ENCODE measurements at places on chromosomes 2 and 18.

- no peak for DNase-seq
Measured at GRCh38 chr2:149027590-149028250, 10.8 kb upstream of the LYPD6B start.

DNA sequence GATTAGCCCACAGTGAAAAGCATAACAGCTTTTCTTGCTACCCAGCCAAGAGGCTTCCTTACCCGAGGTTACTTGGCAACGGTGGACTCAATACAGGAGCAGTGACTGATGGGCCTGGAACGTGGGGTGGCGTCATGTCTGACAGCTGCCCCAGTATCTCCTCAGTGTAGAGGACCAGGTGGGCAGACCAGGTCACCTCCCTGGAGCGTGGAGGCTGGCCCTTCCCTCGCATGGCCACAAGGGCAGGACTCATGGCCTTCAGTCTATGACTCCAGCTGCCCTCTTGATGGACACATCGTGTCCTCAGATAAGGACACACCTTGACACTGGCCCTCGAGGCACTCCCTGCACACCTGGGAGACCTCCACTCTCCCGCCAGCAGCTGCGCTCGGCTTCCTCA lies 6.4 kb downstream of the ASPRV1 start:
- no peak for DNase-seq

- no peak for DNase-seq
Measured at GRCh38 chr2:23901966-23902846, 24.7 kb downstream of the ATAD2B start.

DNA sequence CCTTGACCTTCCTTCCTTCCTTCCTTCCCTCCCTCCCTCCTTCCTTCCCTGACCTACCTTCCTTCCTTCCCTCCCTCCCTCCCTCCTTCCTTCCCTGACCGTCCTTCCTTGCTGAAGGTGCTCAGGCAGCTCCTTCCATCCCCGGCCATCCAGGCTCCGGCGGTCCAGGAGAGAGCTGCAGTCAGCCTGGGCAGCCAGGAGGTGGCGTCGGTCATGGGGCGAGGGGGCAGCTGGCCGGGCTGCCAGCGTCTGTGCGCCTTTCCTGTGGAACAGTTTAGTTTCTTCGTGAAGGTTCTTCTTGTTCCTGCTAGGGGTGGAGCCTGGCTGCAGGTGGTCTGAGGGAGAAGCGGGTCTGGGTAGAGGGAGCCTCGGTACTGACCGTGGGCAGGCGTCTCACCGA lies 15.7 kb downstream of the GPR35 start:
- no peak for DNase-seq

GRCh38 chr2:53660886-53661285 lies 106.7 kb upstream of the CHAC2 start:
- no peak for DNase-seq

DNA sequence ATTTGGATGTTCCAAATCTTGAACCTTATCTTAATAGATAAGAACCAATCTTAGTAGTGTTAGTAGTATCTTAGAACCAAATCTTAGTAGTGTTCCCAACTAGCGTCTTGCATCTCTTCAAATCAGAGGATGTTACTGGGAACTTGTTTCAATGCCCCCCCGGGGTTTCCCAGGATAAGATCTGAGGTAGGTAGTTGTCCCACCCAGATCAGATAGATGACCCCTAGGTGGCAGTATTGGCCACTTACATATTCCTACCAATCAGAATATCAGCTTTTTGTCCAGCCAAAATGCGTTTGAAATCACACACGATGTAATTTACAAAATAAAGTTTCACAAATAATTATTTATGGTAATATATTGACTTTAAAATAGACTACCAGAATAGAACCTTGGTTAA lies 314.8 kb downstream of the MBD2 start:
- no peak for DNase-seq

DNA sequence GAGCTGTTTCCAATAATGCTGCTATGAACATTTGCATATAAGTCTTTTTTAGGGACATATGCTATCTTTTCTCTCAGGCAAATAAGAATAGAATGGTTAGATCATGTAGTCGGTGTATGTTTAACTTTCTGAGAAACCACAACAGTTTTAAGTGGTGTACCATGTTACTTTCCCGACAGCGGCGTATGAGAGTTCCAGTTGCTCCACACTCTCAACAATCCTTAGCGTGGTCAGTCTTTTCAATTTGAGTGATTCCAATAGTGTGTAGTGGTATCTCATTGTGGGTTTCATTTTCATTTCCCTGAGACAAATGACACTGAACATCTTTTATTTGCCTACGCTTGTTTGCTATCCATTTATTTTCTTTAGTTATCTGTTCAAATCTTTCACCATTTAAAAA lies 149.5 kb downstream of the ACOXL start:
- no peak for DNase-seq

DNA sequence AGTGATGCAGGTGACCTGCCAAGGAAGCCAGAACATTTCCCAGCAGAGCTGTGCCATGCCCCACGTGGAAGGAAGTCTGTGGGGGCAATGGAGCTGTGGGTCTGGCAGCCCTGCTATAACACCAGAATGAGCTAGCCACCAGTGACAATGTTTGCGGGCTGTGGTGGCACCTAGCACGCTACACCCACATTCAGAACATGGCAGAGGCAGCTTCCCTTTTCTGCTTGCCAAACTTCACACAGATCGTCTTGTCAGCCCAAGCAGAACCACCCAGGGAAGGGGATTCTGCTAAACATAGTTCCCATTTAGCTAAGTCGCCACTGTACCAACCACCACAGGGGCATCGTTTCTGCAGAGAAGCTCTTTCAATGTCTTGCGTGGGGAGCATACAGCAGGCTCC lies 27.0 kb upstream of the CCDC93 start:
- no peak for DNase-seq

DNA sequence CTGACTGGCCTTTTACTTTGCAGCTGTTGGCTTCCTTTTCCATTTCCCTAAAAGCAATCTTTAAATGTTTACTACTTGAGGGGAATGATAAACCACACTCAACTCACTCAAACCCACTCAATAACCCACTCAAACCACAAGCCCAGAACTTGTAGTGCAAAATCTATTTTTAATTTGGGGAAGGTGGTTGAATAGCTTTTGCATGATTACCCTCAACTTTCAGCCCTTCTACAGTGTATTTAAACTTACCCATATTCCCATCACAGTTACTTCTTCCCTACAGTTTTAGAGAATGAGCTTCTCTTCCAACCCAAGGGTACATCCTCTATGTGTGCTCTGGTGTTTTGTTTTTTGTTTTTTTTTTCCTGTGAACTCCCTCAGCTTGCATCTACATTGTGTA lies 636.1 kb downstream of the TDRD15 start:
- no peak for DNase-seq

GRCh38 chr2:66717973-66718372 lies 283.0 kb downstream of the MEIS1 start:
- no peak for DNase-seq

- no peak for DNase-seq
Measured at GRCh38 chr2:176104316-176105077, 2.6 kb upstream of the HOXD11 start.

DNA sequence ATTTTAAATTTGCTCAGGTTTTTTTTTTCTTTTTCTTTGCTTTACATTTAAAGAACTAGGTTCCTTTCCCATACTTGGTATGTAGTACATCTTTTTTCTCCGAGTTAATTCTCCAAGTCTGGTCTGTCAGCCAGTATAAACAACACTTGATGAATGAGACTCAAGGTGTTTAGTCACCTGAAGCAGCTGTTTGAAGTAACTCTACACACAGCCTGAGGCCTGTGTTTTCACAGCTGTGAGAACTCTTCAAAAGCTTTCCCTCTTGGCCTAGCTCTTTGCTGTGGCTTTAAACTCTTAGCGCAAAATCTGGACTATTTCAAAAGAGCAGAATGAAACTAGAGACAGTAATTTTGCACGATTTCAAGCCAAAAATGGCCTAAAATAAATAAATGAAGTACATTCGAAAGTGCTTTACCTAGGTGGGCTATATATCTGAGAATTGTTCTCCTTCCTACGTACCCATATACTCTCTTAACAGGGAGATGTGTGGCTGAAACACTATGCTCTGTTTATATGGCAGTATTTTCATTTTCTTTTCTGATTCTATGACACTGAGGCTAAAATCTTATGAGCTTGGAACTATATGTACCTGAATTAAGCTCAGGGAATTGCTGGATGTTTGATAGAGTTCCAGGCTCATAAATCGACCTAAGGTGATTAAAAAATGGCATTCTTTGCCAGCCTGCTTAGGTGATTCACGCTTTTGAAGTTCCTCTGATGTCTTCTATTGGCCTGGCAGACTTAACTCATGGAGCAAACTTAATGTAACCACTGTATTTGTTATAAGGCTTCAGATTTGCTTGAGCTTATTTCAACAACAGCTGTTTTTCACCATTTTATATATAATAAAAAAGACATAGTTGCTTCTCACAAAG lies 1044.1 kb upstream of the ZEB2 start:
- DNase-seq = no peak

DNA sequence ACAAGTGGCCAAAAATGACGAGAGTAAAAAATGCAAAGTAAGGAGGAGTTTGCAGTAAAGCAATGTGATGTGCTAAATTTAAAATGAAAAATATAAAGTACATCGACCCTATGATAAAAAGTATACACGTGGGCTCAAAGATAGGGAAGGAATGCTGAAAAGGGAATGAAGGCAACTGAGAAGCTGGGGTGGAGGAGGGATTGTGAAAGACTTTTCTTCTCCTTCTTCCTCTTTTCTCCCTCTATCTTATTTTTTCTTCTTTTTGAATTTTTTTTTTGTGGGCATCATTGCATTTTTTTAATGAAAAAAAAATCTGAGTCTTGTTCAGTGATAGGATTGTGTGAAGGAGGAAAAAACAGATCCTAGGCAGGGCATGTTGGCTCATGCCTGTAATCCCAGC lies 57.6 kb upstream of the STK17B start:
- DNase-seq = no peak

GRCh38 chr2:58057707-58058530 lies 11.3 kb downstream of the VRK2 start:
- DNase-seq = no peak

- no peak for DNase-seq
Measured at GRCh38 chr2:185108588-185108987, 510.3 kb downstream of the ZNF804A start.

DNA sequence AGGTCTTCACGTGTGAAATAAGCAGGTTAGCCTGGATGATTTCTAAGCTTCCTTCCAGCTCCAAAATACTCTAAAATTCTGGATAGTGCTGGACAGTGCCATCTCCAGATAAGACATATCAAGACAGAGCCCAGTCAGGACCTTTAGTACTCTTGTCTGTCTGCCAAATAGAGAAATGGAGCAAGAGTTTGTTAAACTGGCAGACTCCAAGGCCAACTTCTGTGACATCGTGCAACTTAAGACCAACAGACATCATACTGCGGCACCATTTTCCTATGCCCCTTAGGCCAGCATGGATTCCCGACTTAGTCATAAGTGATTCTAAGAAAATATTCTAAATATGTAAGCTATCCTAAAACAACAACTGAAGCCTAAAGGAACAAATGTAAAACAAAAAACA lies 118.6 kb downstream of the RBMS1 start:
- DNase-seq = no peak

GRCh38 chr2:221943076-221943810 lies 355.6 kb downstream of the PAX3 start:
- no peak for DNase-seq

GRCh38 chr2:29462293-29462692 lies 347.1 kb downstream of the CLIP4 start:
- DNase-seq = no peak

DNA sequence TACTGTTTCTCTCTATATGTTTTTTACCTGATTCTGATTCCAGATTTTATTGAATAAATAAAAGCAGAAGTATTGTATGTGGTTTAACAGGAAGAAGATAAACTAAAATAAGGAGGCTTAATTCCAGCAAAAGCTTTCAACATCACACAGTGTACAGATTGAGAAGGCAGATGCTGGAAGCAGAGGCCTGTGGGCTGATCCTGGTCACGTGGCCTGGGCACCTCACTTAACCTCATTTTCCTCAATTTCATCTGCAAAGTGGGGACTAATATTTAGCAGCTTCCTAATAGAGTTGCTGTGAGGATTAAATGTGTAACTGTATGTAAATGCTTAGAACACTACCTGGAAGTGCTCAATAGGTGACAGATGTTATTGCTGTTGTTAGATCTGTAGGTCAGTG lies 58.0 kb downstream of the CDCA7 start:
- no peak for DNase-seq

GRCh38 chr18:61286867-61287266 lies 46.4 kb upstream of the CDH20 start:
- no peak for DNase-seq

GRCh38 chr18:2222270-2223185 lies 348.8 kb downstream of the METTL4 start:
- DNase-seq = no peak

DNA sequence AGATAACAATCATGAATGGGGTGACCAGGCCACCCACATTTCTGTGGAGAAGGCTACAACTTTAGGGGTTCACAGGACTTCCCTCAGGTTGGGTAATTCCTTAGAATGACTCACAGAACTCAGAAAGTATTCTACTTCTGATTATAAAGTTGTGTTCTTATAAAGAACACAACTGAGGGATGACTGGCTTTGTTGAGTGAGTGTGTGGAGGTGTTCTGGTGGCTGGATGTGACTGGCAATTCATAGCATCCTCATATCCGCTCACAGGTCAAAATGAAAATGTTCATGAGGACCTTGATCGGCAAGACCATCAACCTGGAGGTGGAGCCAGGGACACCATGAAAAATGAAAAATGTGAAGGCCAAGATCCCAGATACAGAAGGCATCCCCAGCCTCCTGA lies 143.3 kb upstream of the CAB39 start:
- DNase-seq = no peak

GRCh38 chr18:75879196-75879595 lies 451.7 kb upstream of the SMIM21 start:
- DNase-seq = no peak

GRCh38 chr2:130764035-130764820 lies 8.9 kb downstream of the AMER3 start:
- DNase-seq = no peak

DNA sequence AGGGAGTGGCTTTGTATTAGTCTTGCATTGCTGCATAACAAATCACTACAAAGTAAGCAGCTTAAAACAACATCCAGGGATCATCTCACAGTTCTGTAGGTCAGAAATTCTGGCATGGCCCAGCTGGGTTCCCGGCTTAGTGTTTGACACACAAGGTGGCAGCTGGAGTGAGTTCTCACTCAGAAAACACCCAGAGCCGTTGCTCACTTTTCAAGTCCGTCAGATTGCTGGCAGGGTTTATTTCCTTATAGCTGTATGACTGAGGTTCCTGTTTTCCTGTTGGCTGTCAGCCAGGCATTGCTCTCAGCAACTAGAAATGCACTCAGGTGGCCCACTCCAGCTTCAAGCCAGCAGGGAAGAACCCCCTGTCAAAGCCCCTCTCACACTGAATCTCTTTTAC lies 324.1 kb downstream of the CCDC178 start:
- DNase-seq = no peak

DNA sequence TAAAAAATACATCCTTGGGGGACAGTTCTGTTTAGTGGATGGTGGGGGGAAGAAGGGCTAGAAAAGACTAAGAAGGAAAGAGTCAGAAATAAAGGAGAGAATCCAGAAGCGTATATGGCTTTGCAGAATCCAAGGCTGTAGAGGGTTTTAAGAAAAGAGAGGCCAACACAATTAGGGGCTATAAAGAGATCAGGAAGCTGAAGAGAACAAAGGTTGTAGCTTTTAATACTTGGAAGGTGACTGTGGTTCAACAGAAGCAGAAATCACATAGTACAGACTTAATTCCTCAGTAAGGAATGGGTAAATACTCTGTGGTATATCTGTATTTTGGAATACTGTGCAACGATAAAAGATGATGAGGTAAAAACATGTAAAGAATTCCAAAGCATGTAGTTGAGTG lies 286.4 kb downstream of the AGPS start:
- DNase-seq = no peak

GRCh38 chr2:162092658-162093556 lies 18.9 kb upstream of the DPP4 start:
- no peak for DNase-seq

- no peak for DNase-seq
Measured at GRCh38 chr2:98691303-98691702, 39.6 kb downstream of the MGAT4A start.

Data from hippocampal formation (tissue), 2 donors.